Myocyte (in vitro differentiated cells): ENCODE measurements at places on chromosomes 3 and 15. TPM values are rescaled to one million over a fixed set of nuclear protein-coding genes. Genes with fewer than 3 reads are reported as not detected.
A peak's percentile ranks its signal among the peaks of the same experiment; 100 is the strongest.

Gene GPR149
- not detected in 2 replicates for total RNA-seq

Gene GPR27
- not detected in 2 replicates for total RNA-seq

DNA sequence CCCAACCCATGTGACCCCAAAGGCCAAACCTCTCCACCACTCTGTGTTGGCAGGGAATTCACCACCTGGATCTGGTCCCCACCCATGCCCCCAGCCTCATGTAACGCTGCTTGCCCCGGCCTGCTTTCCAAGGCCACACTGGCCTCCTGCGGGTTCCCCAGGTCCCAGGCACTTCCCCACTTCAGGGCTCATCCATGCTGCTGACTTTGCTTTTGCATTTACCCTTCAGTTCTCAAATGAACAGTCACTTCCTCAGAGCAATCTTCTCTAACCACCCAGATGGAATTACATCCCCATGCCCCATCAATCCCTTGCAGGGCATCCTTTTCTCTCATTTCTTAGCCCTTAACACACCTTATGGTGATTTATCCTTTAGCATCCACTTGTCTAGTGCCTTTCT, 9.2 kb downstream of the DAPK2 start:
- DNase-seq, result no peak

DNA sequence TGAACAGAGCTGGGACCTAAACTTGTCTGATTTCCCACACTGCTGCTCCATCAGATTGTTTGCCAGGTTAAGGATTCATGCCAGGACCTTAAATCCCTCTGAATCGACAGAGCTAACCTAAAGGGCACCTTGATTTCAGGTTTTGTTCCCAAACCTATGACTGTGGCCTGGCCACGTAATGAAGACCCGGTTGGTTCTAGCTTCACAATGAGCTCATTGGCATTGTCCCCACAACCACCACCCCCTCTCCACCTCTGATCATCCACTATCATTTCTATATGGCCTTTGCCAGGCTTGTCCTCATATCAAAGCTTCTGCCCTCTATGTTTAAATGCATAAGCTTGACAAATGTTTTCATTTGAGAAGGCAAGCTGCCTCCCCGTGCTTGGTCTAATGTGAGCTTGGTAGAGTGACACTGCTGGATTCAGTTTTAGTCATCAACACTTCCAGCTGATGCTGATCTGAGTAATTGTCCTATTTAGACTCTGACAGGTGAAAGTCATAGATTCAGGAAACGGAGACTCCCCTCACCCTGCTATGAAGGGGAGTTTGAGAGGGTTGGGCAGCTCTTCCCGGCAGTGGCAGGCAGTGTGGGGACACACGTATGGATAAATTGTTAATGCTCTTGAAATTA, 407.1 kb upstream of the CFAP20DC start:
- peak; percentile 18 for DNase-seq

DNA sequence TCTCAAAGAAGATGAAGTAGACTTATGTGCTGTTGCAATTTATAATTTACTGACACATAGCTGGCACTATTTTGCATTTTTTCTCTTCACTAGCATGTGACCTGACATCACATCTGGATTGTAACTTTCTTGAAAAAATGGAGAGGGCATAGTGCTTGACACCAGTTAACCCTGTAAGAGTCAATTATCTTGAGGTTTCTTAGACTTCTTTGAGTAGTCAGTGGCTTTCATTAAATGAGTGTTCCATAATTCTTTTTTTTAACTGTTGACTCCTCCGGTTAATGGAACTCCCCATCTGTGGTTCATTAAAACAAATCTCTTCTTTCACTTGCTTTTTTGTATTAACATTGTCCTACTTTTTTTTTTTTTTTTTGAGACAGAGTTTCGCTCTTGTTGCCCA, 16.9 kb upstream of the PRKCI start:
- peak; percentile 2 for DNase-seq

GRCh38 chr3:128413003-128413370, 53.7 kb downstream of the DNAJB8 start:
- no peak for DNase-seq
